Activated T-cell treated with anti-CD3 and anti-CD28 coated beads for 1 hour (primary cell): ENCODE measurements at places on chromosomes 16 and 17.
A peak's percentile ranks its signal among the peaks of the same experiment; 100 is the strongest.

- DNase-seq: peak; percentile 25
These were observed 64.2 kb downstream of the SPECC1 start for GRCh38 chr17:20073055-20073979.

DNA sequence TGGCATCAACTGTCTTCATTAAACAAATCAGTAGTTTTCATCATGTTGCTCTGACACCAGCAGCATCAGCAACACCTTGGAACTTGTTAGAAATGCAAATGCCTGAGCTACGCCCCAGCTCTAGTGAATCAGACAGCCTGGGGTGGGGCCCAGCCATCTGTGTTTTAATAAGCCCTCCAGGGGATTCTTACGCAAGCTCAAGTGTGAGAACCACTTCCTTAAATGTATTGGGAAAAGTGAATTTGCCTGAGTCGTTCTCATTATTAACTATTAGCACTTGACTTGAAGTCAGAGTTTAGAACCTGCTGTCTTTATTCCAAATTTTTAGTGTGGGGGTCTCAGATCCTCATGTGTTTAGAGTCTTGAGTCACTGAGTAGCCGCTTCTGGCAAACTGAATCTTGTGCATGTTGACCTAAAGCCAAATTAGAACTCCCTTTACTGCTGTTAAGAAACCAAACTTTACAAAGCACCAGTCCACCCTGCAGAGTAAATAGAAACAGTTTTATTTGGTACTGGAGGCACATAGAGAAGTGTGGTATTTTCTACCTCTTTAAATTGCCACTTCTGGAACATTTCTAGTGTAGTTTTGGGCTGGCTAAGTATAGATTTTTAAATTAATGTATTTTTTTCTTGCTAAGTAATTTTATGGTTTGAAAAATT, 137.4 kb upstream of the COX10 start:
- DNase-seq: no peak

- DNase-seq: no peak
These were observed 32.2 kb downstream of the NAGPA start for GRCh38 chr16:5001571-5001970.

- DNase-seq: no peak
These were observed 7.3 kb upstream of the GFOD2 start for GRCh38 chr16:67726106-67727034.

DNA sequence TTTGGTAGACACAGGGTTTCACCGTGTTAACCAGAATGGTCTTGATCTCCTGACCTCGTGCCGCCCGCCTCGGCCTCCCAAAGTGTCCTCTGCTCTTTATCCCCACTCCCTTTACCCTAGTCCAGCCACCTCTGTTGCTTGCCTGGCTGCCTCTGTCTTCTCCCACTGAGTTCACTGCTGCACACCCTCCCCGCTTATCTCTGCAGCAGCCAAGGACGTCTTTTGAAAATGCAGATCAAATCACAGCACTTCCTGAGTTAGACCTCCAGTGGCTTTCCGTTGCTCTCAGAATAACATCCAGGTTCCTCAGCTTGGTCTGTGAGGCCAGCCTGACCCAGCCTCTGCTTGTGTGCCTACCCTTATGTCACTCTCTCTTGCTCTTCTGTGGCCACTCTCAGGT, 5.4 kb downstream of the METTL22 start:
- DNase-seq: no peak

DNA sequence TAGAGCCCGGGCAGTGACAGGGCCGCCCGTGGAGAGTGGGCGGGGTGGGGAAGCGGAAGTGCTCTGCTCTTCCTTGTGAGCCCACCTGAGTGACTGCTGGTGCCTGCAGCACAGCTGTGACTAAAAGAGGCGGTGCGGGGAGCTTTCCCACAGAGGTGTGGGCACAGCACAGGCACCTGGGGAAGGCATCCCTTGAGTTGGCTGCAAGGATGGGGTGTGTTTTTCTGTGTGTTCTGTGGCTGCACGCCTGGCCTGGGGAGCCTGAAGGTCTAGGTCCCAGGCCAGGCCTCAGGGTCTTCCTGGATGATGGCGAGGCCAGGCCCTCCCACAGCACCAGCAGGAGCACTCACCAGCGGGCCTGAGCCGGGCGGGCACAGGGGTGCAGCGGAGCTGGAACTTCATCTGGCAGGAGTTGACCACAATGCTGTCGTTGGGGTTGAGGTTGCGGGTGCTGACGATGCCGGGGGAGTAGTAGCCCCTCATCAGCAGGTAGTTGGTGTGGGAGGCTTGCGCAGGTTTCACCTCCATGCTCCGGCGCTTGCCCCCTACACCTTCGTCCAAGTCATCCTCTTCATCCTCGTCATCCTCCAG, 67.1 kb downstream of the IL21R start:
- DNase-seq: no peak

GRCh38 chr16:50185005-50185505, 31.9 kb downstream of the TENT4B start:
- no peak for DNase-seq

GRCh38 chr16:26700250-26700649, 366.5 kb upstream of the C16orf82 start:
- no peak for DNase-seq
